ENCODE measurements at places on chromosomes 12 and 14.
A peak's percentile ranks its signal among the peaks of the same experiment; 100 is the strongest.

GRCh38 chr12:103848143-103848542, 7.1 kb upstream of the NT5DC3 start:
- DNase-seq: no peak

- no peak for DNase-seq
Observed at GRCh38 chr12:47896633-47897032, 8.2 kb downstream of the VDR start.

GRCh38 chr12:103632554-103633216, 45.6 kb downstream of the STAB2 start:
- DNase-seq: no peak

GRCh38 chr14:100159865-100160533, 554 bp upstream of the DEGS2 start:
- DNase-seq: peak; percentile 62

All from NCI-H2227 treated with DMSO at 0.1 percent for 48 hours (cell line).